ENCODE measurements at places on chromosomes 3 and 15. TPM values are rescaled to one million over a fixed set of nuclear protein-coding genes. Genes with fewer than 3 reads are reported as not detected.

EXD1 gene
- polyA plus RNA-seq, result not detected

- H3K27ac ChIP-seq, result no peak overlapping the region
- DNase-seq, result no peak
- no peaks in the 10 kb centered on the region for H3K27me3 ChIP-seq
- H3K36me3 ChIP-seq, result no peaks in the 10 kb centered on the region
- H3K4me1 ChIP-seq, result no peaks in the 10 kb centered on the region
These were observed 106.0 kb upstream of the LRIG1 start for GRCh38 chr3:66606868-66607267.

- no peaks in the 10 kb centered on the region for H3K27me3 ChIP-seq
- H3K4me1 ChIP-seq, result no peaks in the 10 kb centered on the region
- H3K36me3 ChIP-seq, result no peaks in the 10 kb centered on the region
- H3K4me3 ChIP-seq, result no peak overlapping the region
- H3K27ac ChIP-seq, result no peak overlapping the region
These were observed 10.6 kb downstream of the GOLGA6L2 start for GRCh38 chr15:23436421-23436820.

GRCh38 chr3:51471775-51472652 is 27.8 kb downstream of the DCAF1 start:
- no peaks in the 10 kb centered on the region for H3K4me1 ChIP-seq
- H3K4me3 ChIP-seq, result no peak overlapping the region
- H3K27me3 ChIP-seq, result no peaks in the 10 kb centered on the region

GRCh38 chr3:49942651-49943050 is 2.7 kb downstream of the RBM6 start:
- H3K4me3 ChIP-seq, result no peak overlapping the region
- no peaks in the 10 kb centered on the region for H3K4me1 ChIP-seq
- DNase-seq, result no peak

DNA sequence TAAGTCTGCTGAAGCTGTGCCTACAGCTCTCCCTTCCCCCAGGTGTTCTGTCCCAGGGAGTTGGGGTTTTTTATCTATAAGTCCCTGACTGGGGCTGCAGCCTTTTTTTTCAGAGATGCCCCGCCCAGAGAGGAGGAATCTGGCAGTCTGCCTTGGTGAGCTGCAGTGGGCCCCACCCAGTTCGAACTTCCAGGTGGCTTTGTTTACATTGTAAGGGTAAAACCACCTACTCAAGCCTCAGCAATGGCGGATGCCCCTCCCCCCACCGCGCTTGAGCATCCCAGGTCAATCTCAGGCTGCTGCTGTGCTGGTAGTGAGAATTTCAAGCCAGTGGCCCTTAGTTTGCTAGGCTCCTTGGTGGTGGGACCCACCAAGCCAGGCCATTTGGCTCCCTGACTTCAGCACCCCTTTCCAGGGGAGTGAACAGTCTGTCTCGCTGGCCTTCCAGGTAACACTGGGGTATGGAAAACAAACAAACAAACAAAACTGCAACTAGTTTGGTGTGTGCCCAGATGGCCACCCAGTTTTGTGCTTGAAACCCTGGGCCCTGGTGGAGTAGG is 189.4 kb downstream of the MFSD1 start:
- no peak overlapping the region for H3K4me3 ChIP-seq
- no peak for DNase-seq
- H3K36me3 ChIP-seq, result no peaks in the 10 kb centered on the region
- no peak overlapping the region for H3K27ac ChIP-seq
- H3K27me3 ChIP-seq, result no peaks in the 10 kb centered on the region

- no peaks in the 10 kb centered on the region for H3K36me3 ChIP-seq
- no peaks in the 10 kb centered on the region for H3K27me3 ChIP-seq
- no peak for DNase-seq
- no peak overlapping the region for H3K4me3 ChIP-seq
These were observed 473.3 kb upstream of the NR2F2 start for GRCh38 chr15:95857124-95857757.

DNA sequence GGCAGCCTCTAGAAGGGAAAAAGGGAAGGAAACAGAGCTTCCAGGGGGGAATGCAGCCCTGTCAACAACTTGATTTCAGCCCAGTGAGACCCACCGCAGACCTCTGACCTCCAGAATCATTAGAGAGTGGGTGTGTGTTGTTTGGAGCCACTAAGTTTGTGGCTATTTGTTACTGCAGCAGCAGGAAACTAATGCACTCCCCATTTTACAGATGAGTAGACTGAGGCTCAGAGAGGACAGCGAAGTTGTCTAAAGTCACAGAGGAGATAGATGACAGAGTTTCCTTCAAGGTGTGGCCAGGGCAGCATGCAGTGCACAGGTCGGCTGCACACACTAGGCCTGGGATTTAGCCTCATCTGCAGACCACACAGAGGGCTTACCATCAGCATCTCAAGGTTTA is 81.8 kb upstream of the ALDH1L1 start:
- no peak overlapping the region for H3K27ac ChIP-seq
- DNase-seq, result no peak
- no peak overlapping the region for H3K4me3 ChIP-seq
- peaks cover 4% of the 10 kb centered on the region for H3K4me1 ChIP-seq

ZNF662 gene
- polyA plus RNA-seq, result 0.04 TPM

MORF4L1 gene
- polyA plus RNA-seq, result 669 TPM

- no peak overlapping the region for H3K27ac ChIP-seq
- no peaks in the 10 kb centered on the region for H3K36me3 ChIP-seq
- no peak for DNase-seq
- no peaks in the 10 kb centered on the region for H3K4me1 ChIP-seq
- H3K4me3 ChIP-seq, result no peak overlapping the region
These were observed 32.4 kb downstream of the BTD start for GRCh38 chr3:15633766-15634598.

DNA sequence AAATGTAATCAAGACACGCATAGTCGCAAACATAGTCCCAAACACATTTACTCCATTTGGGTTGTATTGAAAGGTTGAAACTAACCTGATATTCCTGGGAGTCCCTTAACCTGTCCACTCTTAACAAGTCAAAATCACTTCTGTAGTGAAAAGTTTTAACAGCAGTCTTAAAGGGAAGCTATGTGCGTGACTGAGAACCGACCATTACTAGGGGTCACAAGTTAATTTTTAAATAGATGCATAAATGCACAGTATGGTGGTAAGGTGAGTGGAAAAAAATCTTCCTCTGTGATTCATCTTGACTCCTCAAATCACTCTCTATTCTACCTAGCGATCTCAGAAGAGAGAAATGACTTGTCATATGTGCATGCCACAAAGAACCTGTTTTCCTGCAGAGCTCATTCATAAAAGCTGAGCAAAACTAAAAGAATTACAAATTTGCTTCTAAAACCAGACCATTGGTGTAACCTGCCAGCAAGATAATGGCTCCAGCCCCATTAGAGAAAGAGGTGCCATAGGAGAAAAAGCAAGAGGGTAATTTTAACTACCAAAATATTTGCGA is 4.8 kb downstream of the GPR15 start:
- H3K27ac ChIP-seq, result no peak overlapping the region
- no peaks in the 10 kb centered on the region for H3K27me3 ChIP-seq
- no peak overlapping the region for H3K4me3 ChIP-seq
- no peaks in the 10 kb centered on the region for H3K36me3 ChIP-seq

PDZRN3 gene
- 63.9 TPM for polyA plus RNA-seq

FETUB gene
- not detected for polyA plus RNA-seq

TMEM40 gene
- polyA plus RNA-seq, result 5.2 TPM

DNA sequence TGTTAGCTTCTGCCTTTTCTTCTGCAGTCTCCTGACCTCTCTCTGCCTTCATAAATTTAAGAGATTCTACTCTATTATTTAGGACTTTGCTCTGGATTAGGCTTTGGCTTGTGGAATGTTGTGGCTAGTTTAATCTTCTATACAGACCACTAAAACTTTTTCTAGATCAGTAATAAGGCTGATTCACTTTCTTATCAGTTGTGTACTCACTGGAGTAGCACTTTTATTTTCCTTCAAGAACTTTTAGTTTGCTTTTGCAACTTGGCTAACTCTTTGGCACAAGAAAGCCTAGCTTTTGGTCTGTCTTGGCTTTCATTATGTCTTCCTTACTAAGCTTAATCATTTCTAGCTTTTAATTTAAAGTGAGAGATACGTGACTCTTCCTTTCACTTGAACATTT is 265.5 kb upstream of the TBC1D5 start:
- H3K4me3 ChIP-seq, result no peak overlapping the region
- H3K27ac ChIP-seq, result no peak overlapping the region
- no peaks in the 10 kb centered on the region for H3K4me1 ChIP-seq
- H3K36me3 ChIP-seq, result no peaks in the 10 kb centered on the region

GRCh38 chr3:89232155-89232554 is 124.7 kb downstream of the EPHA3 start:
- no peak for DNase-seq
- no peaks in the 10 kb centered on the region for H3K27me3 ChIP-seq
- no peaks in the 10 kb centered on the region for H3K4me1 ChIP-seq

ALDH1A2 gene
- polyA plus RNA-seq, result 3.5 TPM

DNA sequence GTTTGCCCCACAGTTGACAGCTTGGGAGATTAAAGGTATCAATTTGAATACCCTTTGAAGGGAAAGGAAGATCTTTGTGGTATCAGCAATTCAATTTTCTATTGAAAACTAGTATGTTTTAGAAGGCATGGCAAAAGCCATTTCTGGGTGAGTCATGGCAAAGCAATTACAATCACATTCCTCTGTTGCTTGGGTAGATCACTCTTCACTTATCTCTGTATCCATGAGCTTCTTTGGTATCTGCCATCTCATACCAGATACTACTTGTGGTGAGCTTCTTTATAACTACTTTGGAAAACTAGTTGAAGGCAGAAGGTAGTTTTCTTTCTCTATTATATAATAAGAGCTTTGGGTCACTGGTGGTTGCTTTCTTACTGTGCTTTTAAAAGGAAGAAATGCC is 28.3 kb upstream of the LSAMP start:
- no peaks in the 10 kb centered on the region for H3K27me3 ChIP-seq
- H3K27ac ChIP-seq, result no peak overlapping the region
- DNase-seq, result no peak
- no peak overlapping the region for H3K4me3 ChIP-seq
- no peaks in the 10 kb centered on the region for H3K36me3 ChIP-seq
